ENCODE measurements at places on chromosomes 11 and 22.
A peak's percentile ranks its signal among the peaks of the same experiment; 100 is the strongest.

GRCh38 chr22:36870250-36870649, 9.4 kb downstream of the NCF4 start:
- DNase-seq: no peak

DNA sequence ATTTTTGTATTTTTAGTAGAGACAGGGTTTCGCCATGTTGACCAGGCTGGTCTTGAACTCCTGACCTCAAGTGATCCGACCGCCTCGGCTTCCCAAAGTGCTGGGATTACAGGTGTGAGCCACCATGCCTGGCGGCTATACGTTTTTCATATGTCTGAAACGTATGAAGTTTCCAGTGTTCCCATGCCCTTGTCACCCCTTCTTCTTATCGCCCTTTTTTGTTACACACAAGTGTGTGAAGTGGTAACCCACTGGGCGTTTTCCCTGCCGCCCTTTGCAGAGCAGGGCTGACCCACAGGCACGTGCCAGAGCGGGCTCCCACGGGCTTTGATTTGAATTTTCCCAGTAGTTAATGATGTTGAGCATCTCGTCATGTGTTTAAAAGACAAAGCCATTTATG, 17.0 kb downstream of the PIM3 start:
- peak; percentile 14 for DNase-seq

- no peak for DNase-seq
Measured at GRCh38 chr11:66264914-66265313, 3.5 kb upstream of the RAB1B start.

DNA sequence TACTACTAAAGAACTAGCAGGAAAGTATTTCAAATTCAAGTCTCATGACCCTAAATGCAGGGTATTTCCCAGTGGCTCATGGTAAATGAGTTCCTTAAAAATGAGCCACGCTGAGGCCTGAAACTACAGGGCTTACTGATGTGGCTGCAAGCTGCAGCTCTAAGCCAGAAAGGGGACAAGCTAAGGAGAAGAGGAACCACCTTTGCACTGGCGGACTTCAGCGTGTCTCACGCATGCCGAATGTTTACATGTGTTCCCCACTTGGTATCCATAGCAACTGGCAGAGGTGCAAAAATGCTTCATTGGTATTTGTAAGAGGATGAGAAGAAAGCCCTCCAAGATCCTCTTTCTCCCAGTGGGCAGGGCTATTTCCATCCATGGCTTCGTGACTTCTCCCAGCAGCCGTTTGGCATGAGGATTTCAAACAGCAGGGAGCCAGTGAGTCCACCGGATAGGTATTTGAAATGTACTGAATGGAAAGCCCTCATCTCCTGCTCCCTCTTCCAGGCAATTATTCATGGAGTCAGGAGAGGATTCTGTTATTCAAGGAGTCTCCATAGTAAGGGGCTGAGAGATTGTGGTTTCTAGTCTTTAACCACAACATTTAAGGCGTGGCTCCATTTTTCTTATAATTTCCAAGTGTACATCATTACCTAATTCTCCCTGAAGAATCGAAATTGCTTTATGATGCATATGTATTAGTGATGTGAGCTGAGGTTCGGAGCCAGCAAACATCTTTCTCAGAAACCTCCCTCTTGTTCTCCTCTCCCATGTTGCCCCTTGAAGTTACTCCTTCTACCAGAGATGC, 55.3 kb upstream of the CD44 start:
- DNase-seq: no peak

DNA sequence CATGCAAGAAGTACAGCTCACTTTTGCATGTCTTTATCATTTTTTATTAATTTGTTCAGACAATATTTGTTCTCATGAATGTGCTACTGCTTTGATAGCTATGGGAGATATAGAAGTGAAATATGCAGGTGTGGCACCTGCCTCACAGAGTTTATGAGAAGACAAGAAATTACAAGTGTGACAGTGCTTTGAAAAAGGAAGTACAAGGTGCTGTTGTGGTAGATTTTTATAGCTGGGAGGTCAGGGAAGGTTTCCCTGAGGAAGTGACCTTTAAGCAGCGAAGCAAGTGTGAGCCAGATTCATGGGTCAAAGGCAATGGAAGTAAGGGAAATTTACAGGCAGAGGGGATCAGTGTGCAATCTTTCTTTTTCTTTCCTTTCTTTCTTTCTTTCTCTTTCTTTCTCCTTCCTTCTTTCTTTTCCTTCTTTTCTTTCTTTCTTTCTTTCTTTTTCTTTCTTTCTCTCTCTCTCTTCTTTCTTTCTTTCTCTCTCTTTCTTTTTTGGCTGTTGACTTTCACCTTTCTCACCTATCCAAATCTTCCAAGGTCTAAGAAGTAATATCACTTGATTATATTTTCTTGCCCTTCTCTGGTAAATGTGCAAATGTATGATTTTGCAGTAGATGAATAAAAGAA, 6.4 kb upstream of the BMAL1 start:
- no peak for DNase-seq

- DNase-seq: no peak
Measured at GRCh38 chr22:50443801-50444625, 30.8 kb downstream of the SBF1 start.

- no peak for DNase-seq
Measured at GRCh38 chr11:86192519-86193257, 51.9 kb upstream of the EED start.

DNA sequence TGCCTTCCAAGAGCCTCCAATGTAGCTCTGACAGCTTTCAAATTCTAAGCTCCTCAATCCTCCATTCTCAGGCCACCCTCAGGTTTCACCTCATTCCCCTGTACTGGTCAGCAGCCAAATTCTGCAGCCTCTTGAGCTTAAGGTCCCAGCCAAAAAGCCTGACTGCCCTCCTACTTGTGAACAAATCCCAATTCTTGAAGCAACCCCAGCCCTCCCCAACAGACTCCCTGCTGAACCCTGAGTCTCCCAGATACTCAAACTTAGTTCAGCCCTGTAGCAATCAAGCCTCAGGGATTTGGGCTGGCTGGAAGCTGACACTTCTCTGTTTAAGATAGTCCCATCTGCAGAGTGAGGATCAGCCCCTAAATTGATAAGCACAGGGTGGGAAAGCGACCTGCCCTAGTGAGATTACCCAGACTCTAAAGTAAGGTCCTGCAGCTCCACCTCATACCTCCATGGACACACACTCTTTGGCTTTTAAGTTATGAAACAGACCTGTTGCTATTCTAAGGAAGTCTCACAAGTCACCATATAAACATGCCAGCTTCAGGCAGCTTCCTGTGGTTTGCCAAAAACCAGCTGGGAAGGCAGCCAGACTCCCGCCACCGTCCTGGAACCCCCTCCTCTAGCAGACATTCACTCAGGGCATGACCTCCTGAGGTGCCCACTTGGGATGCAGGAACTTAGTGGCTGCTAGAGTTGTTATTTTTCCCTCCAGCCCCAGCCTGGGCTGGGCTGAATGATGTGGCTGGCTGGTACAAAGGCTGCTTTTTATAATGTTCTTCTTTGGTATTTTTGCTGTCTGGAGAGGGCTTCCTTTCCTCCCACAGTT, 82.5 kb upstream of the PICALM start:
- peak; percentile 95 for DNase-seq

DNA sequence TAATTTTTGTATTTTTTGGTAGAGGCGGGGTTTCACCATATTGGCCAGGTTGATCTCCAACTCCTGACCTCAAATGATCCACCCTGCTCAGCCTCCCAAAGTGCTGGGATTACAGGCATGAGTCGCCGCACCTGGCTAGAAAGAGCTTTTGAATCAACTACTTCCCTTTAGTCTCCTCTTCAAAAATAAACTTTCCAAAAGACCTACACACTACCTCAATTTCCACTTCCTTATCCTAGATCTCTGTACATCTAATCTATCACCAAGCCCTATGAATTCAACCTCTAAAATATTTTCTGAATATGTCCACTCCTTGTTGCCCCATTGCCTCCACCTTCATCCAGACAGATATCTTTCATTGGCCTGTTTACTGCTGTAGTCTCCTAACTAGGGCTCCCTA, 13.1 kb upstream of the DDX6 start:
- no peak for DNase-seq

- DNase-seq: no peak
Measured at GRCh38 chr11:66470015-66470414, 3.3 kb downstream of the PELI3 start.

DNA sequence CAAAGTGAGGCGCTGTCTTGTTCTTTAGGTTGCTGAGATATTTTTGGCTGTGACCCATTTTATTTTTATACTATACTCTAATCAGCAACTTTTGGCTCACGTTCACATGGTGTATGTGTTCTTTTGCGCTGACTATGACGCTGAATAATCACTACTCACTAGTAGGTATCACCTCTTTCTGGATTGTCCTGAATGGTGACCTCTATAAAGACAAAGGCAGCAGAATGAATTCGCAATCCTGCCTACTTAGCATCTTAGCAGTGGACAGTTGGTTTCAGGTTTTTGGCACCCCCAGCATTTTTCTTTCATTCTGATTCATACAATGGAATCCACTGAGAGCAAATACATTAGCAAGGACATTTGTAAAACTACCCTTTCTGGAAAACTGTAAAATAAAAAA, 351.3 kb downstream of the JRKL start:
- no peak for DNase-seq

DNA sequence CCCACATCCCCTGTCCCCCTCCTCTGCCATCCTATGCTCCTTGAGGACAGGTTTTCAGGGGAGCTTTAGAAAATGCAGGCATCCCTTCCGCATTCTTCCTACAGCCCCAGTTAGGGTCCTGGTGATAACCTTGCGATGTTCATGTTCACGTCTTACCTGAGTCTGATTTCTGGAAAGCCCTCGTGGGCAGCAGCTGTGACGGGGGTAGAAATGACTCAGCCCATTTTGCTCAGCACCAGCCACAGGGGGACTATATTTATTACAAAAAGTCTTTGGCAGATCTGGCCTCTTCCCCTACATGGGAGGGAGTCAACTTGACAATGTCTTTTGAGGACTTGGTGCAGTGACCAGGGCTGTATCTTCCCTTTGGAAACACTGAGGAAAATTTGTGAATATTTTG, 12.3 kb downstream of the PKNOX2 start:
- DNase-seq: no peak

- no peak for DNase-seq
Measured at GRCh38 chr11:81345609-81346008, 1388.1 kb downstream of the FAM181B start.

GRCh38 chr22:36929621-36930020, 16.2 kb downstream of the CSF2RB start:
- DNase-seq: no peak

DNA sequence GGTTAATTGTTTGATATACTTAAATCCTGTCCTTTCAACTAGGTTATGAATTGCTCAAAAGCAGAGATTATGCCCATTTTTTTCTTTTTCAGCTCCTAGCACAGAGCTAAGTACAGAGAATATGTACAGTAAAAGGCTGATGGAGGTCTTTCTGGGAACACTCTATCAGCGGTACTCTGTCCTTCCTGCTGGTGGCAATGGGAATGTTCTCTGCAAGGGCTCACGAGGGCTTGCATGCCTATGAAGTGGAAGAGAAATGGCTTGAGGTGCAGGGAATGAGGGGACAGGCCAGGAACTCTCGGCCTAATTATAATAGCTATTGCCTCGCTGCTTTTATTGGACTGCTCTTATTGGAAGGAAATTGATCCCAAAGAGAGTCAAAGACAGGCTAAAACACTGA, 83.7 kb upstream of the RAB1B start:
- no peak for DNase-seq

DNA sequence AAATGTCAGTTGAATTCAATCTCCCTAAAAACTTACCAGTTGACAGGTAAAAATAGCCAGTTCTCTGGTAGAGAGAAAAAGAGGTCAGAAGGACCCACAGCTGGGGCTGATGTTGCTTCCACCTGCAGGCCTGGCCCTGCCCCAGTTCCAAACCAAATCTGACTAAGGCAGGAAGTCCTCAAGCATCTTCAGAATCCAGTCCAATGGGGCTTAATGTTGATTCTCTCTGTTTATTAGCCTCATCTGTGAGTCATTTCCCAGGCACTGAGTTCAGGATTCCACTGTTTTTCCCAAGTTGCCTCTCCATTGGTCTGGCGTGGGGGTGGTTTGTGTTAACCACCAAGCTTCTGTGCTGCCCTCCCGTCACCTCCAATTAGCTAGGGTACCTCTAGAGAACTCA, 601.8 kb downstream of the INSC start:
- no peak for DNase-seq

- DNase-seq: no peak
Measured at GRCh38 chr11:9461760-9462134, 935 bp downstream of the ZNF143 start.

DNA sequence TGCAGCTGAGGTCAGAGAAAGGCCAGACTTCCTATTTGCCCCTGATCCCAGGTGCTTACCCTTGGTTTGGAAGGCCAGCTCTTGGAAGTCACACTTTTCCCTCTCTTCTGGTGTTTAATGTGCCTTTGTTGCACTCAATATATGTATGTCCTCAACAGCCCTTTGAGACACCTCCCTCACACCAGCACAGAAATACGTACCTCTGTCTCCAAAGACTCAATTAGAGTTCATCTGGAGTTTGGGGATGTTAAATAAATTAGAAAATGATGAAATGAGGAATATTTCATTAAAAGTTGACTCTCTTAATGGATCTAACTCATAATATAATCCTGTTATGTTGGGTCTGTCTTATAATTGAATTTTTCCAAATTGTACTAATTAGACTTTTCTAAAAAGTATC, at the start of gene OR9G4:
Gene OR9G4 (minus strand): TSS at position 101 of the 400 bp plus-strand sequence. CDS start 4,931 bp downstream, outside the sequence.
- DNase-seq: no peak

DNA sequence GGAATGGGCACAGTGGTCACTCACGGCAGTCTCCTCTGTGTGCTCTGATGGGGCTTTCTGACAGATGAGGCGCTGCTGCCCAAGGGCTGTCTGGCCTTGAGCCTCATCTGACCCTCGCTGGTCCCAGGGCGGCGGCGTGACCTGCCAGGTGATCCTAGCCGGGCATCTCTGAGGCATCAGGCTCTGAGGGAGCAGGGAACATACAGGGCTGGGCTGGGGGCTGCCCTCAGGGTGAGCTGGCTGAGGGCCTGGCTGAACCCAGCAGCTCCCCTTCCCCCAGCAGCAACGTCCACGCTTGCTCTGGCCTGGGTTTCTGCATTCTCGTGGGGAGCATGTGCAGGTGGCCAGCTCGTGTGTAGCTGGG, 47.6 kb downstream of the MOB2 start:
- DNase-seq: no peak

GRCh38 chr11:128346804-128347203, 240.6 kb downstream of the ETS1 start:
- no peak for DNase-seq

- no peak for DNase-seq
Measured at GRCh38 chr22:21951931-21952465, 650 bp downstream of the PPM1F start.

GRCh38 chr11:81112718-81113117, 1620.9 kb downstream of the FAM181B start:
- DNase-seq: no peak

DNA sequence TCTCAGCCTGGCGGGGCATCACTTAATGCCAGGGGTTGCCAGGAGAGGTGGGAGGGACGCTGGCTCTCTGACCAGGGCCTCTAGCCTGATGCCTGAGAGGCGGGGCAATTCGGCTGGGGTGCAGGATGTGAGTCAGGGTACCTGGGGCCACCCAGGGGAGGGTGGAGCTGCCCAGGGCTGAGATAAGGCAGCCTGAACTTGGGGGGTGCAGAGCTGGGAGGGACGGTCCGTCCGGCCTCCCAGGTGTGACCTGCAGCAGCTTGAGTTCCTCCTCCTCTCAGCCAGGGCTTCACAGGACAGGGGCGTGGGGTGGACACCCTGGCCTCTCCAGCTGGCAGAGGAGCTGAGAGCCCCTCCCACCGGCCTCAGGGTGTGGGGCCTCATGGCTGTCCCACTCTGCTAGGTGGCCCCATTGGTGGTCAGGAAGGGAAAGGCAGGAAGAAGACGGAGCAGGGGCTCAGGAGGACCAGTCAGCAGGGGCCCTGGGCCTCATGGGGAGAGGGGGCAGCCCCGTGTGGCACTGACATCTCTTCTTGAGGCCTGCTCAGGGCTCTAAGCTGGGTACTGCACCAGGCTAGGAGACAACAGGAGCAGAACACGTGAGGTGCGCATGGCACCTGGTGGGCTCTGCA, 942 bp upstream of the RPS6KA4 start:
- no peak for DNase-seq
